HS-27A (cell line): ENCODE measurements at places on chromosomes 4 and X.
A peak's percentile ranks its signal among the peaks of the same experiment; 100 is the strongest.

- DNase-seq: no peak
Observed at GRCh38 chr4:8523766-8524165, 56.4 kb upstream of the GPR78 start.

DNA sequence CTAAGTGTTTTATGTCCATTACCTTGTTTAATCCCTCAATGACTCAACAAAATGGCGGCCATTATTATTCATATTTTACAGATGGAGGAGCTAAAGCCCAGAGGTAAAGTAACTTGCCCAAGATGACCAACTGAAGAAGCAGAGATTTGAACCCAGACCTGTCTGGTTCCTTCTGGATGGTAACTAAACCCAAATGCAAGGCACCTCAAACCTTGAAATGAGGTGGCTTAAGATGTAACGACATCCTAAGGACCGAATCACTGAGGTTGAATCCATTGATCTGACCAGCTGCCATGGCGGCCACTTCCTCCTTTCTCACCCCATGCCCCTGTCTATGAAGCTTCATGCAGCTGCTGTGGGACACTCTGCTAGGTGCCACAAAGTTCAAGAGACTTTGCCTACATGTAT is 932 bp downstream of the TLR10 start:
- no peak for DNase-seq

DNA sequence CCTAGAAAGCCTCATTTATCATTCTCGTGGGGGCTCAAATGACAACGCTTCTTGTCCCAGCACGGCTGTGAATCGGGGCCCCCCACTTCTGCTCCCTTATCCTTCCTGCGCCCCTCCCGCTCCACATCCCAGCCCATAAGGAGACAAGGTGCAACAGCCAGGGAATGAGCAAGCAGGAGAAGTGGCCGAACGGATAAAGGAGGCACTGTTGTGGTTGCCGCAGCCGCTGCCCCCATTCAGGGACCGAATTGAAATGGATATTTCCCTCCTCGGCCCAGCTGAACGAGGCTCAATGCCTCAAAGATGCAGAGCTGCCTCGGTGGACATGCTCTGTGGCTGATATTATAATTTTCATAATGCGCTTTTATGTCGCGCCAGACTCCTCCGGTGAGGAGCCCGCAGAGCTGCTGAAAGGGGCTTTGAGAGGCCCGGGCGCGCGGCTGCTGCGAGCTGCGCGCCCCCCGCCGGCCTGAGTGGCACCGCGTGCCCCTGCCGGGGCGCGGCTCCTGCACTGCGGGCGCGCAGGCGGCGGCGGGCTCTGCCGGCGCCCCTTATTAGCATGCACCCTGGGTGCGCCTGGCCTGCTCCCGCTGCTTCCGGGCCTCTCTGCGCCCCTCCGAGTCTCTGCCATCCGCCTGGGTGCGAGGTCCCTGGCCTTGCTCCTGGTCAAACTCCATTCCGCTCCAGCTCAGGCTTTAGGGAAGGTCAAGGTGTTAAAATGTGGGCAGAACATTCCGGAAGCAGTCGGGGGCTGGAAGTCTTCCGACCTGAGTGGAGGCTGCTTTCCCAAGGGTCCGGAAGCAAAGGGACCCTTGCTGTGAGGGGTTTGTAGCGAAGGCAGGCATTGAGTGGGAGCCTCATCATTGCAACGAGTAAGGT is 68.2 kb upstream of the TMEM33 start:
- DNase-seq: no peak

GRCh38 chrX:112819813-112820212 is 20.8 kb downstream of the AMOT start:
- DNase-seq: no peak

DNA sequence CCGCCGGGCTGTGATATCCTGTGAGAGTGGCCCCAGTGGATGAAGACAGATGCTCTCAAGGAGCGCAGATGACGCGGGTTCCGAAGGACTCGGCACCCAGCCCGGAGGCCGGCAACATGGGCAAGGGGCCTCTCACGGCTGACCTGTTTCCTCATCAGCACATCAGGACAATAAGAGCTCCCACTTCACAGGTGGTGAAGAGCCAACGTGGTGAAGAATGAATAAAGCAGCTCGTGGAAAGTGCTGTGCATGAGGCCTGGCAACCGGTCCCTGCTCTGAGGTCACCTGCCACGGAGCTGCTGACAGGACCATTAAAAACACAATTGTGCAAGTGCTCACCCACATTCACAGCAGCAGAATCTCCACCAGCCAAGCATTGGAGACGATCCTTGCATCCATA is 22.9 kb downstream of the ABLIM2 start:
- DNase-seq: no peak

- DNase-seq: no peak
Observed at GRCh38 chr4:155678011-155678410, 11.4 kb downstream of the GUCY1A1 start.

DNA sequence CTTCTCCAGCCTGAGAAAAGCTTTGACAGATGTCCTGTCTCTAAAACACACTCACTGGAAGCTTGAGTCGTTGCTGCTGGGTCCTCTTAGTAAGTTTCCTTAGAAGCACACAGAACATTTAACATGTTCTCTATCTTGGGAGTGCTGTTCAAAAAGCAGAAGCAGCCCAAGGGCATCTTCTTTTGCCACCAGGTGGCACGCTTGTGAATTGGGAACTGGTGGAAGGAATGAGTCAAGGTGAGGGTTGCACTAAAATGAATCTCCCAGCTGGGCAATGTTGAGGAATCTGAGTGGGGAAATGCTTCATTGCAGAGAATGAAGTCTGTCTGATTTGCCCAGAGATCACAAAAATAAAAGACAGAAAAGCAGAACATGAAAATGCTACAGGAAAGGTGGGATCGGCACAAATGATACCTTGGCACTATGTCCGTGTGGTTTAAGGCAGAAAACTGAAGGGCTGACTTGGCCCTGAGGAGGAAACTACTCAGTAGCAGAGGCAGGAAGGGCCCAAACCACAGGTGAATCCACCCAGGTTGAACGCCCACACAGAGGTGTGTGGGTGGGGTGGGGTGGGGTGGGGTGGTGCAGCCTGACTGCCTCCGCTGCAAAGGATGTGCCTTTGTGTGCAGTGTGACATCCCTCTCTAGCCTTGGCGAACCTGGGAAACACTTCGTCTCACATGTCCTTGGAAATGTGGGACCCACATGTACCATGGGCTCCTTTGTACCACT is 26.0 kb downstream of the KIT start:
- DNase-seq: peak; percentile 34

DNA sequence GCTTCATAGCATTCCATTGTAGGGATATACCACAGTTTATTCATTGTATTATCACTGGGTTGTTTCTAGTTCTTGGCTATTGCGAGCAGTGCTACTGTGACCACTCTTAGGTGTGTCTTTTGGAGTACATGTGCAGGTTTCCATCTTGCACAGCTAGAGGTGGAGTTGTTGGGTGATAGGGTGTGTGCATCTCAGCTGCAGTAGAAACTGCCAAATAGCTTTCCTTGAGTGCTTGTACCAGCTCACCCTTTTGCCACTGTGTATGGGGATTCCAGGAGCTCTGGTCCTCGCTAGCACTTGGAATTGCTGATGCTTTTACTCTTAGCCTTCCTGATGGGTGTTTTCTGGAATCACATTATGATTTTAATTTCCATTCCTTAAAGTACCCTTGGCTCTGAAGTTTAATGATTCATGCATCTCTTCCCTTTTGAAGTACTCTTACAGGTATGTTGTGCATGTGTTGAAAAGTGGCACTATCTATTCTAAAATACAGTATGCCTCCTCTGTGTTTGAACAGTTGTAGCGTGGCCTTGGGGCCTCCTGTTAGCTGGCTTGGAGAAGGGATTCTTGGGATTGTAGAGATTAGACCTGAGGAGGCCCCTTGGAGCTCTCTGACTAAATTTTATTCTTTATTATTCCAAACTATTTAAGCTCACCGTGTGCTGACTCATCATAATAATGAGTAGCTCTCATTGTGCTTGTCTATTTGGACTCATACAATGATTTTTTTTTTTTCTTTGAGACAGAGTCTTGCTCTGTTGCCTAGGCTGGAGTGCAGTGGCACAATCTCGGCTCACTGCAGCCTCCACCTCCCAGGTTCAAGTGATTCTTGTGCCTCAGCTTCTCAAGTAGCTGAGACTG is 38.4 kb downstream of the HTT start:
- DNase-seq: no peak

GRCh38 chrX:150482537-150483206 is 85.7 kb upstream of the MTM1 start:
- peak; percentile 20 for DNase-seq

DNA sequence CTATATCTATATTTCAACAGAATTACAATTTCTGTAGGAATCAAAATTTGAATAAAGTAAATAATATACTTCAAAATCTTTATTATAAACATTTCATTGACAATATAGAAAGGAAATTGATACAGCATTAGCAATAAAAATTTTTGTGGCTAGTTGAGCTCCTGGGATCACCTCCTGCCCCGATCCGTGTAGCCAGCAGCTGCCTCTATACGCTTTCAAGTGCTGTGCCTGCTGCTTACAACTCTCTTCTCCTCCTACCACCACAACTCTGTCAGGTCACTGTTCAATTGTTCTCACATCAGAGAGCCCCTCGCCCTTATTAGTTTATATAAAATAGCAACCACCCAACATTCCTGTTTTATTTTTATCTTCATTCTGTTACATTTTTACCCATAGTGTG is 27.6 kb downstream of the INPP4B start:
- DNase-seq: peak; percentile 7

DNA sequence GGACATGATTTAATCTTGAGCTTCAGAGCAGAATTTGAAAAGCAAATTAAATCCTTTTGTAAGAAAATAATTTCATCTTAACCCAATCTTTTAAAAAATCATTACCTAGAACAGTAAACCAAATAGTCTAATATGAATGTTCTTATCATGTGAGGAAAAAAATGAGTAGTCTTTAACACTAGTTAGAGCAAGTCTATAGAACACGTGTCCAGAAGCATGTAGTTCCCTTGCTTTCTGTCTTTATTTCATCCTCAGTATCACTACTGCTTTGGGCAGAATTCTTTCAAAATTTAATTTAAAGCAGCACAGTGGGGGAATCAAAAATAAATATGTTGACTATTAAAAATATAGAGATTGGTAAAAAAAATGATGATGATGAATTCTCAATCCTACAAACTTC is 2.1 kb downstream of the RBM47 start:
- no peak for DNase-seq

- DNase-seq: no peak
Observed at GRCh38 chr4:163582703-163583102, 88.2 kb downstream of the TMA16 start.

DNA sequence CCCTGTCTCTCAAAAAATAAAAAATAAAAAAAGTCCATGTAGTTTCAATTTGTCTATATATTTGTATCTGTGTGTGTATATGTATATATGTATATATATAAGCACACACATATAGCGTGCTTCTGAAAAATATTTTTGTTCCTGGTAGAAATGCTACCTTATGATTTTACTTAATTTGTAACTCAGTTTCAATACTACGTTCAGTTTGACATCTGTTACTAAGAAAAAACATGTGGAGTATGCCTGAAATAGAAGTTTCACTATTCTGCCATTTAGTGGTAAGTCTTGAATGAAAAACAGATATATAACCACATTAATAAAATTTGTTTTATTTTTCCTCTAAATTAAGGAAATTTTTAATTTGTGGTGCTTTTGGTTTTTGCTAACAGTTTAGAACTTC is 14.2 kb downstream of the FSTL5 start:
- no peak for DNase-seq

DNA sequence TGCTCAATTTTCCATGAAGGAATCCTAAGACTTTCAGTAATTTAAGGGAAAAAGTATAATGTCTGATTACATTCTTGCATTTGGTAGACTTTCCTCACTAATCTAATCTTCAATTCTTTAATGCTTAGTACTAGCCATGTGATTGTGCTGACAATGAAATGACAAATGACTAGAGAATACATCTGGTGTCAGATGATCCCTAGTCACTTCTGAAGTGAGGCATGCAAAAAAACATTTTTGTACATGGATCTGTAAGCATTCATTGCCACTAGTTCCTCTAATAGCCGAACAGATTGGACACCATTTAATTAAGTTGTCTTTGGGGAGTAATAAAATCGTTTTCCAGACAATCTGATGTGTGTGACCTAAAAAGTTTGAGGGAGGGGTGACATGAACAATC is 62.7 kb upstream of the NRK start:
- no peak for DNase-seq

GRCh38 chr4:106312997-106313522 is 2.9 kb downstream of the TBCK start:
- no peak for DNase-seq

DNA sequence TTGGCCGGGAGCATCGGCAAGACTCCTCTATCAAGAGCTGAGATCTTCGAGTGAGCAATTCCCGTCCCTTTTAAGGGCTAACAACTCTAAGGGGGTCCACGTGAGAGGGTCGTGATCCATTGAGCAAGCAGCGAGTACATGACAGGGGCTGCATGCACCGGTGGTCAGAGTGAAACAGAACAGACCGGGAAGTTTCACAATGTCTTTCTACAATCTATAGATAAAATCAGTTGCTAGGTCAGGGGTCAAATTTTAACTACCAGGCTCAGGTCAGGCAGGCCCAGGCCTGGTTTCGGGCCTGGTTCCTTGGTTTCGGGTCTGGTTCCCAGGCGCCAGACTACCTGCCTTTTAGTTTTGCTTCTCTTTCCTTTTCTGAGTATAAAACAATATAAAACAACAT is 160.1 kb downstream of the PTCHD1 start:
- no peak for DNase-seq

DNA sequence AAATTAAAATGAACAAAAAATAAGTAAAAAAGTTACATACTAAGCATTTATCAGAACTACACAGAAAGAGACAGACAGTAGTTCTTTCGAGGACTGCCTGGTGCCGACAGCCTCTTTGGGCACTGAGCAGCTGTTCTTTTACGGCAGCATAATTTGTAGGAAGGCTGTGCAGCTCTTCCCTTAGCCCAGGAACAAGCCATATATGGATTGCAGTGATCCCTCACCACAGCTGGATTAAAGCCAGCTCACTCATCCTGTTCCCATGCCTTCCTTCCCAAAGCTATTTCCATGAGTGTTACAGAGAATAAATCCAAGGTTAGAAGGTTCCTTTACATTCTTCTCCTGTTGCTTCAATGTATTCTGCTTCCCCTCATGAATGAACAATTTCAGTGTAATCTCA is 71.7 kb downstream of the DDX60L start:
- DNase-seq: peak; percentile 66
